ENCODE measurements at places on chromosomes 2 and 18.

- no peak for DNase-seq
Observed at GRCh38 chr2:54999182-54999581, 51.1 kb downstream of the RTN4 start.

- DNase-seq = peak; percentile 61
Observed at GRCh38 chr2:197613509-197613987, 61.8 kb downstream of the RFTN2 start.

DNA sequence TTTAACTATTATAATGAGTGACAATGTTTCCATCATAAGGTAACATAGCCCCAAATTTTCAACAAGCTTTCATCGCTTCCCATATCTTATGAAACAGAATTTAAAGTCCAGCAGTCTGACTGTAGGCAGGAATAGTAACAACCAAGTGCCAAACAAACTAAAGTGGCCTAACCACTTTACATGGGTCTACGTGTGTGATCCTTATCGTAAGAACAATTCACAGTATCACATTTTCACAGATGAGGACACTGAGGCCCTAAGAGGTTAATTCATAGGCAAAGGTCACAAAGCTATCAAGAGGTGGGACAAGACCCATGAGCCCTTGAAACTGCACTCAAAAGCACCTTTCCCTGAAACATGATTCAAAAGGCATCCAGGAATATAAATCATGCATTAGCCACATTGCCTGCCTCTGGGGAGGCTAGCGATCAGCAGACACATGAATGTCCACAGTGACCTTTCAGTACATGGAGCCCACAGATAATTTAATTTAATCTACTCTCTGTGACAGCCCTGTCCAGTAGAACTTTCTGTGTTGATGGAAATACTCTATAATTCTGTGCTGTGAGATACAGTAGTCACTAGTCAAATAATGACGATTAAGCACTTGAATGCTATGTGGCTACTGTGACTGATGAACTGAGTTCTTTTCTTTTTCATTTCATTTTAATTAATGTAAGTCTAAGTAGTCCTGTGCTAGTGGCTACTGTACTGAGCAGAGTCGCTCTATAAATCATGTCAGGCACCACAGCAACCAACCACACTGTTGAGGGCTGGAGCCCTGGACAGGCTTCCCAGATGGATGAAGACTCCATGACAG is 30.3 kb downstream of the KIDINS220 start:
- no peak for DNase-seq

GRCh38 chr2:183031911-183032794 is 6.1 kb downstream of the NCKAP1 start:
- no peak for DNase-seq

- DNase-seq = no peak
Observed at GRCh38 chr2:72931280-72931910, 14.1 kb downstream of the EMX1 start.

- no peak for DNase-seq
Observed at GRCh38 chr2:166764216-166764615, 124.1 kb upstream of the XIRP2 start.

DNA sequence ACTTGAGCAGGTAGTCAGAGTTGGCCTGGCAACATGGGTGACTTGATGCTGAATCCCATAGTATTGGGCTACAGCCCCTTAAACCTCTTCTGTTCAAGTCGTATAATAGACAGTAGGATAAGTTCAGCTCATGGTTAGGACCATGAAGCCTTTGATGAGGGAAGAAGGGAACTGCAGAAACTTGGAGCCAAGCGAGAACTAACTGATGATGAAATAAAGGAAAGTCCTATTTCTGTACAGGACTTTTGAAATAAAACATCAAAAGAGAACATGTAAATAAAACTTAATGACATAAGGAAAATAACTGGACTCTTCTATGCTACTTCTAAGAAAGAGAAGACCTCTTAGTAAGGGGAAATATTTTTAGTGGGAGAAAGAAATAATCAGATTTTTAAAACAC is 51.2 kb upstream of the UGP2 start:
- no peak for DNase-seq

- no peak for DNase-seq
Observed at GRCh38 chr2:146572598-146572997, 1272.2 kb upstream of the ACVR2A start.

DNA sequence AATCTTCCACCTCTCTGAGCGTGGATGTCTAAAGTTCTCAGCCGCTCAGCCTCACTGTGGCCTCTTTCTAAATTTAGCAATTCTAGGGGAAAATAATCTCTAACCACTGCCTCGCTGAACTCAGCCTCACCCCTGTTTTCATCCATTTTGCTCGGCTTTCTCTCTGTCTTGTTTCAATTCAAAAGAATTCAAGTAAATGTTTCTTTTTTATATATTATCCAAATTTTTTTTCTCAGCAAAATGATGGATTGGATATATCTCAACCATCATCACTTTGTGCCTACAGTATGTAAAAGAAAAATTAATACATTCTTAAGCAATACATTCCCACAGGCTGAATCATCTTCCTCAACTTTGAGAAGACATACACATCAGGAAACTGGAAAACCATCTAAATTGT is 24.0 kb upstream of the GALNT5 start:
- DNase-seq = no peak

DNA sequence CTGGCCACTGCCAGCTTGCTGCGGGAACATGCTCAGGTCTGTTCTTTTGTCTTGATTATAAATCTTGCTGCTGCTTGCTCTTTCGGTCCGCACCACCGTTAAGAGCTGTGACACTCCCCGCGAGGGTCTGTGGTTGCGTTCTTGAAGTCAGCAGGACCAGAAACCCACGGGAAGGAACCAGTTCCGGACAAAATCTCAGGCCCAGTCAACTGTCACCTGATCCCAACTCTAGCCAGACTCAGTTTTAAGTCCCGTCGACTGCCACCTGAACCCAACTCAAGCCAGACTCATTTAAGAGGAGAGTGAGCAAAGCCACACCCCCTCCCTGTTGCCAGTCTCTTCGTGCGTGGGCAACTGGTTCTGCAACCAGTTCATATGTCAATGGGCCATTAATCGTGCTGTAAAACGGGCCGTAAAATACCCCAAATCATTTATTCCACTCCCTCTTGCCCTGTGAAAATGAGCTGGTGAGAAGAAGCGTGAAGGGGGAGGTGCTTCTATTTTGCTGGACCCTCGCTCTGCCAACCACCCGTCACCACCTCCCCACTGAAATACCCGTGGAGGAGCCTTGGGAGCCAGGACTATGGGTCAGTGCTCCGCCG is 224.3 kb downstream of the NDUFA10 start:
- DNase-seq = no peak

- no peak for DNase-seq
Observed at GRCh38 chr18:22999212-22999611, 66.1 kb downstream of the RBBP8 start.

- no peak for DNase-seq
Observed at GRCh38 chr18:51164342-51164741, 33.1 kb downstream of the MEX3C start.

DNA sequence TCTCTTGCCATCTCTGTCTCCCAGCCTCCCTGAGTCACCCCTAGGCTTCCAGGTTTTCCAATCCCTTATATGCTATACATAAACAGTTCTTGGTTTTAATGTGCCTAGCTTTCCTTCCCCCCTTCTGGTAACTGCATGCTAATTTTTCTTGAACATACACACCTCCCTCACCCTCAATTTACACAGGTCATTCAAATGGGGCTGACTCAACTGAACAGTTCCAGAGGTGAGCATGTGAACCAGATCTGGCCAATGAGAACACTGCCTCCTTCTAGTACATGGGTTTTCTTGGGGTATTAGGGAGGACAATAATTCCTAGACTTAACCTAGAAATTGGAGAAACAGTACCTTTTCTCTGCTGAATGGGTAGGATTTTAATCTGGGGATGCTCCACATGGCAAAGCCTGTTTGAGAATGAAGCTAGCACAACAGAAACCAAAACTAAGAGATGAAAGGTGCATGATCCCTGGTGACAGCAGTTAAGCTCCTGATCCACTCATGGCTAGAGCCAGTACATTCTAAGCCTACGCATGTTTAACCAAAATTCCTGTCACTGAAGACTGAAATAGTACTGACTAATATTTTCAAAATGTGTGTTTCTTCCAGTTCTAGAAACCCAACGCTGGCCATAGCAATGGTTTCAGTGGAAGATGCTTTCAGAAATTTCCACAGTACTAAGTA is 11.8 kb downstream of the SLC25A12 start:
- DNase-seq = no peak

DNA sequence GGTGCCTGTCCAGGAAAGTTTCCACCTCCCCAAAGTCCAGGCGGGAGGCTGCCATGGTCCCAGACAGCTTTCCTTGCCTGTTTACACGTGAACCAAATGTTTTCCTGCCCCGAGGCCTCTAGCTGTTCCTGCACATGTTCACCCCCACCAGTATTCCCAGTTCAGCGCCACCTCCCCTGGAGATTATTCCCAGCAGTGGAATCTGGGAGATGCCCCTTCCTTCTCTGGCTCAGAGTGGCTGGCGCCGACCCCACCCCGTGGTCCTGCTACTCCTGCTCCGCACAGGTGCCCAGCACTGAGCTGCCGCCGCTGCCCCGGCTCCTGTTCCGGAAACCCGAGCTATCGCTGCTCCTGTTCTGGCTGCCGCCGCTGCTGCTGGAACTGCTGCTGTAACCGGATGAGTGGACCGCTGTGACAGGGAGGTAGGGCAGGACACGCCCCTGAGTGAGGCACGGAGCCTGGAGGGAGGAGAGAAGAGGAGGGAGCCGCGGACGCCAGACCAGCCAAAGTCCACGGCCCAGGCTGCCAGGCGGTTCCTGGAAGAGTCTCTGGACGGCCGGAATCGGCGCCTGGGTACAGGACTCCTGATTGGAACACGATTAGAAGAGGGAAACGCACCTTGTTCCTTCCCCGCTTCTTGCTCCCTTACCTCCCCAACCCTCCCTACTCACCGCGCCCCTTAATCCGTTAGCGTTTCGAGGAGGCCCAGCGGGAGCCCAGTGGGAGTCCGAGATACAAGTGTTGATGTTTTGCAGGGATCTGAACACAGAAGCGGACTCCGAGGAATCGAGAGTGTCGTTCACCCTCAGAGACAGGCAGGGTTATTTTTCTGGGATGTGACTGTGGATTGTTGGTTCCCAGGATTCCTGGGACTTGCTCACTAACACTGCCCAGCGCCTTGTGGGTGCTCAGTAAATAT is at the start of gene PDE11A:
Gene PDE11A, minus strand, starts transcription at position 395 of the 919 bp plus-strand sequence. Its CDS starts 340 bp downstream, at position 55.
- DNase-seq = peak; percentile 81

GRCh38 chr2:234339011-234339410 is 157.9 kb downstream of the ARL4C start:
- no peak for DNase-seq

DNA sequence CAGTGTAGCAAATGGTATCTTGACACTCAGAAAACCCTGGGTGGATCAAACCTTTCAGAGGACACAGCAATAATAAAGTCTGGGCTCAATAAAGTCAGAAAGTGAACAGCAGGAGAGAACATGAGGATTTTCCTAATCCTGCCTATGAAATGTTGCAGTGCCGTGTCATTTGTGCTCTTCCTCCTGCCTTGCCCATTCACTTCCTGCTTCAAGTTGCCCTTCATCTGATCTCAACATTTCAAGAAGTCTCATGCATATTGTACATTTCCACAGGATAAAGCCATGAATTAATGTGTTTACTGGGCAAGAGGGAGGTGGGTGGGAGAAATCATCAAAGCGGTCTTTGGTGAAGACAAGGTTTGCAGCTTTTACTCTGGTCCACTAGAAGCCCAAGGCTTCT is 51.1 kb upstream of the STPG4 start:
- no peak for DNase-seq

- no peak for DNase-seq
Observed at GRCh38 chr2:128564551-128564950, 245.9 kb upstream of the HS6ST1 start.

DNA sequence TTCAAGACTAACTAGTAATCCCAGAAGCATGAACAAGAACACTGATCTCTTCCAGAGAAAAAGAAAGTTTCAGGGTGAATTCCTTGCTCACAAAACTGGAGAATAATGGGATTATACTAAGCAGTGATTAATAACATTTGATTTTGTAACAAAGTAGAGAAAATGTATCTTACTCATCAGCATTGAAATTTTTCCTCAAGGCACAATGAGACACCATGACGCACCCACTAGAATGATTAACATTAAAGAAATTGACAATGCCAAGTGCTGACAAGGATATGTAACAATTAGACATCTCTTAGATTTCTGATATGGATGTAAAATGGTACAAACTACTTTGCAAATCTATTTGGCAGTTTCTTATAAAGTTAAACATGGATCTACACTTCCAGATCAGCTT is 101.1 kb upstream of the EPHA4 start:
- no peak for DNase-seq

- peak; percentile 53 for DNase-seq
Observed at GRCh38 chr2:179096090-179096489, 46.2 kb upstream of the CCDC141 start.

GRCh38 chr2:50614056-50614455 is 417.9 kb downstream of the NRXN1 start:
- no peak for DNase-seq

- DNase-seq = no peak
Observed at GRCh38 chr2:51291762-51292551, 260.0 kb upstream of the NRXN1 start.

- no peak for DNase-seq
Observed at GRCh38 chr18:37452682-37453385, 112.8 kb downstream of the CELF4 start.

- DNase-seq = no peak
Observed at GRCh38 chr2:132671151-132671835, 1.3 kb upstream of the LYPD1 start.

- no peak for DNase-seq
Observed at GRCh38 chr2:233839447-233839820, 14.9 kb downstream of the HJURP start.

- DNase-seq = peak; percentile 59
Observed at GRCh38 chr2:134677856-134678756, 40.7 kb downstream of the TMEM163 start.

- no peak for DNase-seq
Observed at GRCh38 chr18:36608107-36608506, 220.7 kb downstream of the TPGS2 start.

DNA sequence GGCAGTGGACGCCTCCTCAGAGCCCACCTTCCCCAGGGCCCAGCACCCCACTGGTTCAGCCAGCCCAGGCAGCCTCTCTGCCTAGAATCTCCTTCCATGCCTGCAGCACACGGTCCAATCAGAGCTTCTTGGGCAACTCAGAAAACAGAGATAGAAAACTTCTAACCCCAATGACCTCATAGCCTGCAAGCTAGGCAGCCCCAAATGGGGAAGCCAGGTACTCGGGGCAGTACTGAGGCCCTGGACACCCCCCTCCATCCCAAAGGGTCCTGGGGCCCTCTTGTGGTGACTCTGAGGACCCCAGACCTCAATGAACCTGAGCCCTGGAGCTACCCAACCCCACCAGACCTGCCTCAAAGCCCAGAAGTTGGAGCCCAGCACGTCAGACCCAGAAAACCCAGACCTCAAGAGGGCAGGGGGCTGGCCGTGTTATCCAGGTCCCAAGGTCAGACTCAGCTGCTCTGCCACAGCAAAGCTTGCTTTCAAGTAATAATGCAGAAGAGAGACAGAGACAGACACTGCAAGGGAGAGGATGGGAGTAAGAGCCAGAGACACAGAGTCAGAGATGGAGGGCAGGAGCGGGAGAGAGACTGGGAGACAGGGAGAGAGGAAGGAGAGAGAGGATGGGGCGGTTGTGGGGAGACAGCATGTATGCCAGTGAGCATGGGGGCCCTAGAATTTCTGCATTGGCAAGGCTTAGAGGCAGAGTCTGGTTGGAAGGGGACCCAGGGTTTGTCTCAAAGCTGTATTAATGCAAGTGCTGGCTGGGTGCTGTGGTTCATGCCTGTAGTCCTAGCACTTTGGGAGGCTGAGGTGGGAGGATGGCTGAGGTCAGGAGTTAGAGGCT is 28.2 kb downstream of the SERTAD2 start:
- DNase-seq = no peak

- DNase-seq = no peak
Observed at GRCh38 chr2:212540341-212540740, 1.7 kb upstream of the ERBB4 start.

Data from NCI-H146 (cell line).